ENCODE measurements at places on chromosomes 4 and X.

DNA sequence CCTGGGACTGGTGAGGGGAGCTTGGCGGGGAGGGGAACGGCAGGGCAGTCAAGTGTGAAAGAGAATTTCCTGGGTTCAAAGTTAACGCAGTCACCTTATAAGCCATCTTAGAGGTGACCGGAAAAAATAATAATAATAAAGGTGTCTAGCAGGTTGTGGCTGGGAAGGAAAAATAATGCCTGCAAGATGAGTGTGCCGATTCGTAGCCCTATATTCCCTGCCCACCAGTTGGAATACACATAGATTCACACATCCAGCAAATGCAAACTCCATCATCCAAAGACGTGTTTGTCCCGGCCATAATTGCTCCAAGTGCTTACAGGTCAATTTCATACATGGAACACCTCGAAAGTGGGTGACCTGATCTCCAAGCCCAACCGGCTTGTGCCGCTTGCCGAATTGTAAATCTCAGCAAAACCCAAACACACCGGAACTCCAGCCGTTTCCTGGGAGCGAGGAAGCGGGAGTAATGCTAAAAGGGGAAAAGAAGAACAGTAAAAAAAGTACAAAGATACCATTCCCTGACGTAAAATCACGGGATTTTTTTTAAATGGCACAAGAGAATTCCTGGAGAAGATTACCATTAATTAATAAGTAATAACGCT is 1.3 kb upstream of the FAT1 start:
- DNase-seq: no peak

- no peak for DNase-seq
These were observed 11.1 kb upstream of the TMEM156 start for GRCh38 chr4:39043058-39043860.

- no peak for DNase-seq
These were observed 1367.8 kb upstream of the IGFBP7 start for GRCh38 chr4:58477950-58478349.

DNA sequence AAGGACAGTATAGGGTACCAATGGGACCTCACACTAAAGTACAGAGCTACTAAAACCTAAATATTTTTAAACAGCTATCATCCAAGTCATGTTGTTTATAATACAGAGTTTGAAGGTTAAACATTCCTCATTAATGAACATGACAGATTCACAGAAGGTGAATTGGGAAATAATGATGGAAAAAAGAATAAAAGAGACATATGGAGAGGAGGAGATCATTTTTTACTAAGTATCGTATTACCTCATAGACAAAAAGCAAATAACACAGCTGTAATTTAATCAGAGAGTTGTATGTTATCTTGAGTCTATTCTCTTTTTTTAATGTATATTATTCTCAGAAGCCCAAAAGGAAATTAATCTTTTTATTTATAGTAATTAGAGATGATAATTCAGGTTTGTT is 7.9 kb downstream of the PLK4 start:
- DNase-seq: no peak

- no peak for DNase-seq
These were observed 6.4 kb downstream of the ZFP92 start for GRCh38 chrX:153417637-153418036.

DNA sequence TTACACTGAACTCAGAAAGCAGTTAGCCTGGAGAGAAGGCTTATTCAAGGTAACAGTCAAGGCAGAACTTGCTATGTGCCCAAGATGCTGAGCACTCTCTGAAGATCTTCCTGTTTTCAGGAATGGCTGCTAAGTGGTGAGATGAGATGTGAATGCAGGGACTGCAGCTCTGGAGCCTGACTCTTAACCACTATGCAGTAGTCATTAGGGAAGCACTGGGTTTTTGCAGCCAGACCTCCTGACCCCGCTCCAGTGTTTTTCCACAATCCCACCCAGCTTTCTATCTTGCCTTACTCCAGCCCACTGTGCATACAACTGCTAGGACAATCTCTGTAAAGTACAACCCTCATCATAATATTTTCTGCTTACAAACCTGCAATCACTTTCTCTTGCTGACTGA is 95.2 kb upstream of the LNX1 start:
- DNase-seq: no peak

Measured in GM23338 (cell line).